ENCODE measurements at places on chromosomes 5 and 9.

DNA sequence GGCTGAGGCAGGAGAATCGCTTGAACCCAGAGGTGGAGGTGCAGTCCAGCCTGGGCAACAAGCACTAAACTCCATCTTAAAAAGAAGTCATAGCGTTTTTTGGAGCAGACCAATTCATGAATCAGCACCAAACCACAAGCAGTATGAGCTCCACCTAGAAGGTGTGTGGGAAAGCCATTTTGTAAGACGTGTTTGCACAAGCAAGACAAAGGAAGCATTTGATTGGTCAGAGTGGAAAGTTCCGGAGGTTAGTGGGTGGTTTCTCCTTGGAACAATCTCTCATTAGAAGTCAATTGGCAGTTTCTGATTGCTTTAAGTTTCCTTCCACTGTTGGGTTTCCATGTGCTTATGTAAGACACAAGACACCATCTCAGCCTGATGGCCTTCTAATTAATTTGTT lies 5.0 kb downstream of the SRD5A1 start:
- no peak for DNase-seq

- DNase-seq = no peak
These were observed 92.4 kb downstream of the UNC13B start for GRCh38 chr9:35254237-35254636.

DNA sequence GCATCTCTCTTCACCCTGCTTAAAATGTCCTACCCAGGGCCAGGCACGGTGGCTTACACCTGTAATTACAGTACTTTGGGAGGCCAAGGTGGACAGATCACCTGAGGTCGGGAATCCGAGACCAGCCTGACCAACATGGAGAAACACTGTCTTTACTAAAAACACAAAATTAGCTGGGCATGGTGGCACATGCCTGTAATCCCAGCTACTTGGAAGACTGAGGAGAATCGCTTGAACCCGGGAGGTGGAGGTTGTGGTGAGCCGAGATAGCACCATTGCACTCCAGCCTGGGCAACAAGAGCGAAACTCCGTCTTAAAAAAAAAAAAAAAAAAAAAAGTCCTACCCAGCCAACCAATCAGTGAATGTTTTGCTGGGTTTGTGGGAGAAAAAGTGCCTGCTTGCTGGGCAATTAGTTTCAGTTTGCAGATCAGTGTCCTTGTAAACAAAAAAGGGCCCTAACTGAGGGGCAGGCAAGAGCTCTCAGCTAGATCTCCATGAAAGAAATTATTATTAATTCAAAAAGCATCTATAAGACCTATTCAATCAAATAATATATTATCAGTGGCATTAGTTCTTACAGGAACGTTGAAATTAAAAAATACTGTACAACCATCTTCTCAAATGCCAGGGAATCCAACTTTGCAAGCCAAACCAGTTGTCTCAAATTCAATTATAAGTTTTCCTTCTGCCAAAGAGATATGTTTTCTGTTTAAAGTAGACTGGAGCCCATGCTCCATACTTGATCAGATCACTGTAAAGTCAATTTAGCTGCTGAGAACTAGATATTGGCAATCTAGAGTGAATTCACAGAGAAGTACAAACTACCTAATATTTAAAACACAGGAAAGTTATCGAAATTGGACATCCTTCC lies 3.9 kb downstream of the MEGF9 start:
- DNase-seq = no peak

DNA sequence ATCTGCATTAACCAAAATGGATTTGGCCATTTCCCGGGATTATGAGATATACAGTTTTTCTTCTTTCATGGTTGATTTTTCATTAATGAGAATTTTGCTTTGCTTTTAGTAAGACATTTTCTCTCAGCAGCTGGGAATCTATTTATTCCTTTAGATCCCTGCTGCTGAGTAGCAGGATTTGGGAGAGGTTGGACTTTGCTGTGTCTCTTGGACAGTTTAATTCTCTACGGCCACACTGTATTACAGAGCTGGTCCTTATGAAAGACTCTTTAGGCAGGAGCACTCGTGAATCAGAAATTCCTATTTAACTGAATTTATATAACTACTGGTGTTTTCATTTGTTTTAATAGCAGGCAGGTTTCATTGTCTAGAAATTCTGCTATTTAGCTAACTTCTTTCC lies 1.6 kb downstream of the UNC13B start:
- no peak for DNase-seq

- no peak for DNase-seq
These were observed 71.9 kb upstream of the LARP1 start for GRCh38 chr5:154683101-154683880.

DNA sequence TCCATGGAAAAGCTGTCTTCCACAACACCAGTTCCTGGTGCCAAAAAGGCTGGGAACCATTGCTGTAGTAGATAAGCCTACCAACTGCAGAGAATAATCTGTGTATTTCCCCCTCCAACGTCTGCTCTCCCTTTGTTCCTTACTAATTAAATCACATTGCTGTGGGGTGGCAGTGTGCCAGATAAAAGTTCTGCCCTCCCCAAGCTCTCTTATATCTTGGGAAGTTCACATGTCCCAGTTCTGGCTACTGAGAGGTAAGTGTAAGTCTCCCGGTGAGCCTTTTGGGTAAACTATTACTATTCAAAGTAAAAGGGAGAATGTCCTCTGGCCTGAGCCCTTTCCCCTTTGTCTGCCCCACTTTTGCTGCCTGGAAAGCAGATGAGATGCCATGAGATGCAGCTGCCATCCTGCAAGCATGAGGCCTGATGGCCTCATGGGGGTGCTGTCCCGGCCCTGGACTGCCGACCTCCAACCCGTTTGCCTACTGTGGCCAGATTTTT lies 14.7 kb downstream of the ENC1 start:
- DNase-seq = no peak

DNA sequence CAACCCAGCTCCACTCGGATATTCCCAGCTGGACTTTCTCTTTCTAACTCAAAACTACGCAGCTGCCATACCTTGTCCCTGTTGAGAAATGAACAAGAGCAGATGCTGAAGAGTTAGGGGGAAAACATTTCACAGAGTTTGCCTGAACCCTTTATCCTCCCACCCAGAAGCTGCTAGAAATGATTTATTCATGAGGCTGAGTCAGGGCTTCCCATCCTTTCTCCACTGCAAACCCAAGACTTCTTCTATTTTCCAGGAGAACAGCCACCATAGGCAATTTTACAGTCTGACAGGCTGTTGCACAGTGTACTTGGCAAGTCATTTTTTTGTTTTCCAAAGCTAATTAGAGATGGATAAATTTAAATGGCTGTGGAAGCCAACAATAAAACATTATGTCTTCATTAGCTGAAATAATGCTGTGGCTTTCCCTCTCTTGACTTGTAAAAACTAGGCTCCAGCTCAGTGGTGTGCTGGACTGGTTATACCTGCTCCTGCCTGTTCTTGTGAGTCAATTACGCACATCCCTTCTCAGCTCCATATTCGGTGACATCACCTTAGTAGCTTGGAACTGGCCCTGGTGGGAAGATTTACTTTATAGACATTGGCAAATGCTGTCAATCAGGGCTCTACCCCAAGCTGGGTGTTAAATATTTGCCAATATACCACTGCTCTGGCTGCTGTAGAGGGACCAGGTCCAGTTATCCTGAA lies 71.9 kb downstream of the KIF4B start:
- no peak for DNase-seq

- no peak for DNase-seq
These were observed 24.5 kb downstream of the C9orf152 start for GRCh38 chr9:110183208-110184145.

DNA sequence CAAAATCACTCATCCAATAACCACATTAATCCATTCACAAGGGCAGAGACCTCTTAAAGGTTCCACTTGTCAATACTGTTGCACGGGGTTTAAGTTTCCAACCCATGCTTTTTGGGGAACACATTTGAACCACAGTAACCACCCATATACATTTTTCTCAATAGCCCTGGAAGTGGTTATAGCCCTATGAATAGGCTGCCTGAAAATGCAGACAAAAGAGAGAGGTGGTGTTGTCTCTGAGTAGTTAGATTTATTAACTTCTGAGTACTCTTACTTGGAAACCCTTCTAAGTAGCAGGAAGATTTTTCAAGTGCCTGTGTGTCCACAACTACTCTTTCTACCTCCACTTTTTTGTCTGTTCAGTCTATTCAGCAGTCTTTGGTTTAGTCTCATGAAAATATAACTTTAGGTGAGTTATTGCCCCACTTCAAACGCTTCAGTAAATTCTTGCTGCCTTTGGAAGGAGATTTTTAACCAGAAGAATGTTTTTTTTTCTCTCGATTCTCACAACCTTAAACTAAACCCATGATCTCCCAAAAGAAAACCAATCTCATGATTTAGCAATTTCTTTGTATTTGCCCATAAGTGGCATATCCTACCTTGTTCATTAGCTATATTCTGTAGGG lies 42.6 kb downstream of the ARHGEF28 start:
- DNase-seq = no peak

- DNase-seq = no peak
These were observed 69.8 kb downstream of the DOCK2 start for GRCh38 chr5:169706758-169707450.

DNA sequence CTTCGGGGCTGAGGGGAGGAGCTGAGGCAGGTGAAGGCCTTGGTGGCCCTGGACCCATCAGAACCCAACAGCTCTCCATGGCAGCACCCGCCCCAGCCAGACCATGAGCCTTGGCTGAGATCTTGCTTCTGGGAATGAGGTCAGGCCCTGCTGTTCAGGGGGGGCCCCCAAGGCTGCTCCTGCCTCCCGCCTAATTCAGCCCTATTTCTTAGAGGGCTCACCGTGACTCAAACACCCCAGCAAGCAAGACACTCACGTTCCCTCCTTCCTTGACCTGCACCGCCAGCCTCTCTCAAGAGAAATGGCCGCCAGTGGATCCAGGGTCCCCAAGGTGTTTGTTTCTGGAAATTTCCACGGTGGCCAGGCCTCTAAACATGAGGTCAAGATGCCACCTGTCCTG lies 61.4 kb upstream of the PPP1R26 start:
- no peak for DNase-seq

DNA sequence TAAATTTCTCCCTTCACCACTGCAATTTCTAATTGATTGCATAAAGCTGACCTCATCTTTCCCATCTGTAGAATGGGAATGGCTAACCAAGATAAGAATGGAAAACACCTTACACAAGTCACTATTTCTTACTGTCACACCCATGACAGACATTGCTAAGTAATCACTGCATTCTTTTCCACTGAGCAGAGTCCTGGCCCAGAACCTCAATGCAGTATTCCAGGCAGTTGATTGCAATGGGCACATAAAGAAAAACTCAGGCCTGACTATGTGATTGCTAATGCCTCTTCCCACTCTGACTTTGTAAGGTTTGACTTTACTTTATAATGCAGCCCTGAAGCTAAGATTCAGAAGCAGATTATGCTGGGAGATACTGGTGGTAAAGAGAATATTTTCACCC lies 29.3 kb downstream of the TRIM32 start:
- DNase-seq = no peak

- no peak for DNase-seq
These were observed 21.9 kb downstream of the TTC1 start for GRCh38 chr5:160030631-160031377.

DNA sequence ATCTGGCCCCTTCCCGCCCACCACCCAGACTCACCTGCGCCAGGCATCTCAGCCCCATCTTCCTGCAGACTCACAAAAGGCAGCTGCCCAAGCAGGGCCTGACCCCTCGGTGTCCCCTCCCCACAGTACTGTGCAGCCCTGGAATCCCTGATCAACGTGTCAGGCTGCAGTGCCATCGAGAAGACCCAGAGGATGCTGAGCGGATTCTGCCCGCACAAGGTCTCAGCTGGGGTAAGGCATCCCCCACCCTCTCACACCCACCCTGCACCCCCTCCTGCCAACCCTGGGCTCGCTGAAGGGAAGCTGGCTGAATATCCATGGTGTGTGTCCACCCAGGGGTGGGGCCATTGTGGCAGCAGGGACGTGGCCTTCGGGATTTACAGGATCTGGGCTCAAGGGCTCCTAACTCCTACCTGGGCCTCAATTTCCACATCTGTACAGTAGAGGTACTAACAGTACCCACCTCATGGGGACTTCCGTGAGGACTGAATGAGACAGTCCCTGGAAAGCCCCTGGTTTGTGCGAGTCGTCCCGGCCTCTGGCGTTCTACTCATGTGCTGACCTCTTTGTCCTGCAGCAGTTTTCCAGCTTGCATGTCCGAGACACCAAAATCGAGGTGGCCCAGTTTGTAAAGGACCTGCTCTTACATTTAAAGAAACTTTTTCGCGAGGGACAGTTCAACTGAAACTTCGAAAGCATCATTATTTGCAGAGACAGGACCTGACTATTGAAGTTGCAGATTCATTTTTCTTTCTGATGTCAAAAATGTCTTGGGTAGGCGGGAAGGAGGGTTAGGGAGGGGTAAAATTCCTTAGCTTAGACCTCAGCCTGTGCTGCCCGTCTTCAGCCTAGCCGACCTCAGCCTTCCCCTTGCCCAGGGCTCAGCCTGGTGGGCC lies 1.9 kb downstream of the IL13 start:
- DNase-seq = no peak

DNA sequence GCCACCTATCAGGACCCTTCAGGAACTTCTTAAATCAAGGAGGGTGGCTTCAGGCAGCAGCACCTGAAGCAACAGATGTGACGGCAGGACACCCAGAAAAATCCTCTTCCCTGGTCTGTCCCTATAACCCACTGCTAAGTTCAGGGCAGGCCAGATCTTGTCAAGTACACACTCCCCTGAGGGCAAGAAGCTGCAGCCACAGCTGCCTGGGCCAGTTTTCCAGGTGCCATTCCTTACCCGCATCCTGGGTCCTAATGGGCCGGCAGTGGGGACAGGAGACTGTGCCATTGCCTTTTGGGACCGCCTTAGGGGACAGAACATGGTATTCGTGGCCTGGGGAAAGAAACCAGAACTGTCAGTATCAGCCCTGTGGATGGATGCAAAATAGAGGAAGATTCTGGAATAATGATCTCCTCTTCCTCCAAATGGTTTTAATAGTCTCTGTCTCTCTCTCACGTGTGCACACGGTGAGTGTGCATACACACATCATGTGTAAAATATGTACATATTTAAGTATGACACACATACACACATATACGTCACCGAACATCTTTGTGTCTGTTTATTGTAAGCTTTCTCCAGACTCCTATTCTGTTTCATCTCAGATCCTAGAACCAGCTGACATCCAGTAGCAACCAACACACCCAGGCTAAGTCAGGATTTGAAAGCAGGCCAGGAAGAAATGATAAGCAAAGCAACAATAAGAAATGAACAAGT lies 14.0 kb downstream of the ORM2 start:
- no peak for DNase-seq

GRCh38 chr5:65803699-65804391 lies 81.8 kb downstream of the NLN start:
- no peak for DNase-seq

- DNase-seq = no peak
These were observed 20.8 kb downstream of the CPLX2 start for GRCh38 chr5:175892015-175892800.

- DNase-seq = no peak
These were observed 151.5 kb downstream of the RGS3 start for GRCh38 chr9:113614843-113615648.

DNA sequence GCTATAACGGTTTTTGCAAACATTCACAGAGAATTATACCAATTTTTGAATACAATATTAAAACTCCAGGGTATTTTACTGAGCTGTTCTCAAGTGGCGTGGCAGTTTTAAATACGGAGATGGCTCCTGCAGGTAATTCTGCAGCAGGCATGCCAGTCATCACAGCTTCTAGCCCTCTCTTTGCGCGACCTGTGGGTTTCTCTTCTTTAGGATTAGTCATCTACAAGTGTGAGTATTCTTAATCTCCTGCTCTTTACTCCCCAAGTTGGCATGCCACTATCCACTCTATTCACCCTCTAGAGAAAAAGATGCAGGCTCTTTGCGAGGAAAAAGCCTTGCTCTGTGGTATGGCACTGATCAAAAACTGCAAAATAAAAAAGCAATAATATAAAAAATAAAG lies 43.9 kb downstream of the ANKRD31 start:
- no peak for DNase-seq

All from stimulated activated CD4-positive, alpha-beta T cell treated with anti-CD3 and anti-CD28 coated beads, TNF-alpha, amount 100 ng/mL, for 4 hours (primary cell).